ENCODE measurements at places on chromosomes 6 and 20.
A peak's percentile ranks its signal among the peaks of the same experiment; 100 is the strongest.

GRCh38 chr6:90715093-90715655, 128.3 kb upstream of the MAP3K7 start:
- DNase-seq, result no peak

DNA sequence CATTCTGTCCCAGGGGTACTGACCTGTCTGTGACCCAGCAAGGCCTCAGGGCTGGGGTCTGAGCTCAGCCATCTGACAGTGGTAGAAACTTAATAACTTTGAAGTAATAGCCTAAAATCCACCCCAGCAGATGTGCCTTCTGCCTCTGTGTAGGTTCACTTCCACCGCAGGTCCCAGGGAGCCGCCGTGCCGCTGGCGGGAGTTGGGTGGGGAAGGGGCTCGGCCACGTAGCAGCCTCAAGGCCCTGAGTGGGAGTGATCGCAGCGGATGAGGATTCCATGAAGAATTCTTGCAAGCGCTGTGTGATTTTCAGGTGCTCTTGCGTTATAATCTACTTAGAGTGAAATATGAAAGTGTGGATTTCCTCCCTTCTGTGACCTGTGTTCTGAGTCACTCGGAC, 163.7 kb downstream of the DTNBP1 start:
- DNase-seq, result no peak

DNA sequence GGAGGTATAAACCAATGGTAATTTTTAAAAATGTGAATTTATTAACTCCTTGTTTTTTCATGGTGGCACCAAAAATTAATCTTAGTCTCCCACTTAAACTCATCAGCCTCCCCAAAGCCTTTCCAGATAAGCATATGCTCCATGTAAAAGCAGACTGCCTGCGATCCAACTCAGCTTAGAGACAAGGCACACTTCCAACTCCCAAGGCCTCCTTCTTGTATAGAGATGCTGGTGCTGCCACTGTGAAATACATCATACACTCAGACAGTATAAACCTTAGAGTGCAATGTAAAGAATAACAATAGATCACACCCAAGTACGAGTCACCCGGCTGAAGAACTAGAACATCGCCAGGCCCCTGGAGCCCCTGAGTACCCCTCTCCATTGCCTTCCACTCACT, 2.0 kb downstream of the ANKRD6 start:
- DNase-seq, result no peak

GRCh38 chr6:67802771-67803170, 832.3 kb upstream of the ADGRB3 start:
- no peak for DNase-seq

GRCh38 chr6:53178837-53179432, 30.3 kb upstream of the GCM1 start:
- no peak for DNase-seq

GRCh38 chr6:31122791-31123706, 2.8 kb upstream of the CDSN start:
- peak; percentile 54 for DNase-seq

DNA sequence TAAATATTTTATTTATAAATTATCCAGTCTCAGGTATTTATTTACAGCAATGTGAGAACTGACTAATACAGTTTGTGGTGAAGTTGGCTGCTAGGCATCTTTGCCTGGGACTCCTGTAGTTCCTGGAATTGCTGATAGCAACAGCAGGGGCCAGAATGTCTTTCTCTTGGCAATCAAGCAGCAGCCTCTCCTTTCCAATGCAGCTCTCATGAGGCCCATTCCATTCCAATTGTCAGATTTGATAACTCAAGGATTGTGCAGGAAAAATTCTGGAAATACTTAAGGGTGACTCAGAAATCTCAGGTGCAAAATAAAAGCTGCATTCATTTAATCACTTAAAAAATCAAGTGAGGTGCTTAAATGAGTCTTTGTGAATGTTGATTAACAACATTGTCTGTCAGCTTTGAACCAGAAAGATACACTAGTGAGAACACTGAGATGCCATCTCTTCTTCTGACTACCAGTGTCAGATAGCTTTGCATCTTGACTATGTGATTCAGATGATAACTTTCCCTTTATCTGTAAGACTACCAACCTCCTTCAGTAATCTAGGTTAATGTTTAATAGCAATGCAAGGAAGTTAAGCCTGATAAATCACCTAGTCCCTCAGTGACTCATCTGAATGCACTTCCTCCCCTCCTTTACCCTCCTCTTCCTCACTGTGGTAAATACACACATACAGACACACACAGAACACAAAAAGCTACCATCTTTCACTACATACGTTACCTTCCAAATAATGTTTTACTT, 32.1 kb upstream of the COL21A1 start:
- no peak for DNase-seq

DNA sequence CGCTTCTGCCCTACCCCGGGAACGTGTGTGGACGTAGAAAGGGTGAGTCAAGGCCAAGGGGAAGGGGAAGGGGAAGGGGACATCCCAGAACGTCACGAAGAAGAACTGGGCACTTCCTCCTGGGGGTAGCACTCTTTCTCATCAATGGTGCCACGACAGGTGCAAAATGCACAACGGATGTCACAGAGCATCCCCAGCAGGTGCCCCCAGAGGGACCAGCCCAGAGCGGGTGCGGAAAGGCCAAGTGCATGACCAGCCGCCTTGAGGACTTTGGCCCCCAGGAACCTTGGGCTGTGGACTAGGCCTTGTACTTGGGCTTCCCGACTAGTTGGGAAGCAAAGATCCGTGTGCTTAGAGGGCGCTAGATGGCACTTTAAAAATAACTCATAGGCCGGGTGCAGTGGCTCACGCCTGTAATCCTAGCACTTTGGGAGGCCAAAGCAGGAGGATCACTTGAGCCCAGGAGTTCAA, 12.1 kb upstream of the SRC start:
- no peak for DNase-seq

GRCh38 chr6:39301606-39302005, 12.6 kb downstream of the KCNK17 start:
- DNase-seq, result no peak

- DNase-seq, result no peak
These were observed 132.3 kb upstream of the BMP2 start for GRCh38 chr20:6635034-6635736.

DNA sequence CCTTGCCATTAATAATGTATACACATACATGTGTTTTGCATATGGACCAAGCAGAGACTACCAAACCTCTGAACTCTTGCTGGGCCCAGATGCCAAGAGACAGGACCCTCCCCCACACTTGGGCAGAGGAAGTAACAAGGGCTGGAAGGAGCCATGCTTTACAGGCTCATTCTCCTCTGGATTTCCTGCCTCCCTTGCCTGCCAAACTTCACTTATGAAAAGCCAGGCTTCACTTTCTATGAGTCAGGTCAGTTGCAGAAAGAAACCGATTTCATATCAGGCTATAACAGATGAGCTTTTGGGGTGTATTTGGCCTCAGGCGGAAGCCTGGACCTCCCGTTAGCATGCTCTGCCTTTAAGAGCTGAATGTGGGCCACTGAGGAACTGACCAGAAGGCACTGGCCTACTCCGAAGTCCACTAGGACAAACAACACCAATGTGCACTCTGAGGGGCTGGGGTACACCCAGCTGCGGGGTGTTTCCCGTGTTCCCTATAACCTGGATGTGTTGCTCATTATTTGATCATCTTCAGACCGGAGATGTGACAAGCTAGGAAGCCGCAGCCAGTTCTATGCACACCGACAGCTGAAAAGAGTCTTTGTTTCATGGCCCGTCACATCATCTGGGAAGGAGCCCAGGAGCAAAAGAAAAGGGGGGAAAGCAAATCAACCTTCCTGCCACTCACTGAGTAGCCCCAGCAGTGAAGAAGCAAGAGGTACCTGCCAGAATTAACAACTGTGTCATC, 28.5 kb downstream of the HAO1 start:
- DNase-seq, result no peak

DNA sequence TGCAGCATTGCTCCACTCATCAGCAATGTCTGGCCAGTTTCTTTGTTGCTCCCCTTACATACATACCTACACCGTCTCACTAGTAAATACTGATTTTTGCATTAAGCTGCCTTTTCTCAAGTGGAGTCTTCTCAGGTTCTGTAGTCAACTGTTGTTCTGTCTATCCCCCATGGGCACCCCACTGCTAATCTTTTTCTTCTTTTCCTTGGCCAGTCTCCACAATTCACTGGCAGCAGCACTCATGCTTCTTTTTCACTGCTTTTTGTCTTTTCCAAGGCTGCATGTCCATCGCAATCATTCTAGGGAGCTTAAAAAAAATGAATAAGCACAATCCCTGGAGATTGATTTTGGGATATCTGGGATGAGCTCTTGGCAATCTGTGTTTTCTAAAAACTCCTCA, 10.3 kb upstream of the ERVFRD-1 start:
- DNase-seq, result no peak

GRCh38 chr20:23613676-23614075, 8.0 kb upstream of the CST9 start:
- no peak for DNase-seq

- DNase-seq, result peak; percentile 49
These were observed 56.7 kb upstream of the CEP85L start for GRCh38 chr6:118708055-118708454.

GRCh38 chr6:149242883-149243282, 74.6 kb upstream of the TAB2 start:
- no peak for DNase-seq

DNA sequence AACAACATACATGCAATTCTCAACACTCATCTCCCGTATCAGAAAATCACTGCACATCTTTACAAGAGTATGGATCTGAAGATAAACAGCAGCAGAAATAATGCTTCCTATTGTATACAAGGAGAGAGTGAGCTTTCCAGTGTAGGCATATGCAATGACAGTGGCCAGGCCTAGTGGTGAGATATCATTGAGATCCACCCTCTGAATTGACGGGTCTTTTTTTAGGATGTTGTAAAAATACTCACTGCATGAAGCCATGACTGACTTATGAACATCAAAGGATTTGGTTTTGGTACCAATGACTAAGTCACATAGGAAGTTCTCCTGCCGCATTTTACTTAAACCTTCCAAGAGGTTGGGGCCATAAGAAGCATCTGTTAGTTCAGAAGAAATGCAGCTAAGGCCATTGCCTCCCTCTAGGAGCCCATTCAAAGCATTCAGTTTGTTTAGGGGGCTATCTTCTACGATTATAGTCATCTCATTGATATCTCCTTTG, 10.8 kb downstream of the KLHL31 start:
- no peak for DNase-seq

- no peak for DNase-seq
These were observed 4.0 kb upstream of the TBC1D22B start for GRCh38 chr6:37253486-37254007.

- DNase-seq, result peak; percentile 6
These were observed 26.8 kb downstream of the ERGIC3 start for GRCh38 chr20:35568645-35569044.

DNA sequence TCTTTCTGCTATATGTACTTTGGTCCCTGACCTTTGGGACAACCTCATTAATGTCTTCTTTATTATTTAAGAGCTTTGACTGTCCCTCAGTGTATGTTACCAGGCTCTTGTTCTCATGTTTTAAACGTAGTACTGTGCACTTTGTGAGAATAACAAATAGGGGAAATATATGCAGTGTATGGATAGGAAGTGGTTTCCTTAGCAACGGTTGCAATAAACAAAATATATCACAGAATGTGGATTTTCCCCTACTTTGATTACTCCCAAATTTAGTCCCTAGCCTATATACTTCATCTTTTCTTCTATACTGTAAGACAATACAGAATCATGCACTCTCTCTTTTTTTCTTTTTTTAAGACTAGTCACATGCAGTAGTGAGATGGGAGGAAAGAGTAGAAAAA, 123.8 kb upstream of the AKIRIN2 start:
- no peak for DNase-seq

- DNase-seq, result no peak
These were observed 59.9 kb downstream of the KLHL31 start for GRCh38 chr6:53605543-53606235.

DNA sequence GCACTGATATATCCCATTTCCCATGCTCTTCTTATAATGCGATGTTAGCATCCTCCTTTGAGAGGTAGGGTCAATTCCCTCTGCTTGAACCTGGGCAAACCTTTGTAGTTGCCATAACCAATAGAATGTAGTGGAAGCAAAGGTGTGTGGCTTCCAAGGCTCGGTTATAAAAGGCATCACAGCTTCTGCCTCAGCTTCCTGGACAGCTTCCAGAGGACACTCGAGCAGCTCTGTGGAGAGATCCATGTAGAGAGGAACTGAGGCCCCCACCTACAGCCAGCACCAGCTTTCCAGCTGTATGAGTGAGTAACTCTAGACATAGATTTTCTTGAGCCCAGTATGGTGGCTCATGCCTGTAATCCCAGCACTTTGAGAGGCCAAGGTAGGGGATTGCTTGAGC, 36.7 kb downstream of the FGD2 start:
- no peak for DNase-seq

GRCh38 chr6:21091411-21091810, 502.1 kb upstream of the SOX4 start:
- no peak for DNase-seq

- DNase-seq, result no peak
These were observed 33.2 kb upstream of the PAQR8 start for GRCh38 chr6:52328729-52329128.

- no peak for DNase-seq
These were observed 89.6 kb upstream of the HS3ST5 start for GRCh38 chr6:114432400-114432799.

GRCh38 chr6:144119376-144119775, 24.0 kb upstream of the SF3B5 start:
- DNase-seq, result no peak

All from NCI-H460 (cell line).